ENCODE measurements at places on chromosomes 16 and 17.
A peak's percentile ranks its signal among the peaks of the same experiment; 100 is the strongest.

DNA sequence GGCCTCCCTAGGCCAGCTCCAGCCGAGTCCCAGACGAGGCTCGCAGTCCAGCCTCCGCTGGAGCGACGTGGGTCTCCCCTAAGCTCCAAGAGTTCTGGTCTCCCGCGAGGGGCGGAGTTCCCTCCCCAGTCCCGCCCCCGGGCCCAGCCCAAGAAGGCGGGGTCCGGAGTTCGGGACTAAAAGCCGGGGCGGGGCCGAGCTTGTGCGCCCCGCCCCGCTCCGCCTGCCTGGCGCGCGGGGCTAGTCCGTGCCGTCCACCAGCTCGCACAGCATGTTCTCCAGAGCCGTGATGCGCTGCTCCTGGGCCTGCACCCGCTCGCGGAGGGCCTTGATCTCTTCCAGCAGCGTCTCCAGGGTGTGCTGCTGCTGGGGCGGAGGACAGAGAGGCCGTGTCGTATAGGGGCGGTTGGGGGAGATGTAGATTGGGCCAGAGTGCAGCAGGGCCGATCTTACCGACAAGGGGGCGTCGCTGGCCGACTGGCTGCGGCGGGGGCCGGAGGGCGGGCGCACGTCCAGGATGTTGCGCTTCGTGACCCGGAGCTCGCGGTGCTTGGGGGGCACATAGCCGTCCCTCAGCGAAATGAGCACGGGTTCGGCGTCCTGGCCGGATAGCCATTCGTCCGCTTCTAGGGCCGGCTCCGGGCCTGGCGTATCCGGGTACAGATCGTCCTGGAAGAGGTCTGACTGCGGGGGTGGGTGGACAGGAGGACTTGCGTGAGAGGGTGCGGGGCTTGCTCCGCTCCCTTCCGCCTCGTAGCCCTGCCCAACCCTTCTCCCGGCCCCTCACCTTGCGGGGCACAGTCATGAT, 7.0 kb downstream of the CORO6 start:
- peaks cover 8% of the 10 kb centered on the region for H3K27me3 ChIP-seq
- H3K36me3 ChIP-seq = no peaks in the 10 kb centered on the region
- H3K27ac ChIP-seq = no peak overlapping the region
- no peaks in the 10 kb centered on the region for H3K4me1 ChIP-seq

GRCh38 chr17:77140166-77140877, 447 bp upstream of the SEC14L1 start:
- H3K27me3 ChIP-seq = no peaks in the 10 kb centered on the region
- peak overlapping the region; percentile 82 for H3K27ac ChIP-seq
- H3K4me3 ChIP-seq = peak overlapping the region; percentile 51
- peak; percentile 99 for DNase-seq

GRCh38 chr16:2663553-2664546, 18.5 kb upstream of the KCTD5 start:
- no peaks in the 10 kb centered on the region for H3K36me3 ChIP-seq
- no peak for DNase-seq
- no peak overlapping the region for H3K4me3 ChIP-seq
- no peaks in the 10 kb centered on the region for H3K4me1 ChIP-seq

GRCh38 chr16:10150906-10151305, 31.3 kb downstream of the GRIN2A start:
- H3K4me1 ChIP-seq = no peaks in the 10 kb centered on the region
- H3K36me3 ChIP-seq = no peaks in the 10 kb centered on the region
- no peak overlapping the region for H3K4me3 ChIP-seq

DNA sequence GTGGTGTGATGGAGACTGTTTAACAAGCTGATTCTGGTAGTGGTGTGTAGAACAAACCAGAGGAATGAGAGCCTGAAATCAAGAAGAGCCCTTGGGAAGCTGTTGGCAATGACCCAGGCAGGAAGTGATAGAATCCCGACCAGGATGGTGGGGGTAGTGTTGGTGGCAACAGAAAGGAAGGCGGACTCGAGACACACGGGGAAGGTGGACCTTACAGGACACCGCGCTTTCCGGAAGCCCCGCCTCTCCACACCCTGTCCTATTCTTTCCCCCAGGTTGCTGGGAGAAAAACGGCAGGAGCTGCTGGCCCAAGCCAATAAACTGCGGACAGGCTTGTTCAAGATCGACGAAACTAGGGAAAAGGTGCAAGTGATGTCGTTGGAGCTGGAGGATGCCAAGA, 30.0 kb upstream of the KDM6B start:
- no peaks in the 10 kb centered on the region for H3K27me3 ChIP-seq
- H3K27ac ChIP-seq = no peak overlapping the region
- no peaks in the 10 kb centered on the region for H3K36me3 ChIP-seq
- H3K4me1 ChIP-seq = no peaks in the 10 kb centered on the region
- no peak overlapping the region for H3K4me3 ChIP-seq

- H3K4me3 ChIP-seq = peak within 1 kb of the TSS; percentile 80
- DNase-seq = peak; percentile 65
- H3K27ac ChIP-seq = no peak within 1 kb of the TSS
Observed at GRCh38 chr16:31108035-31108793, at the start of gene BCKDK. BCKDK (plus strand) TSS chr16:31108386; CDS start chr16:31109224, 838 bp downstream.

DNA sequence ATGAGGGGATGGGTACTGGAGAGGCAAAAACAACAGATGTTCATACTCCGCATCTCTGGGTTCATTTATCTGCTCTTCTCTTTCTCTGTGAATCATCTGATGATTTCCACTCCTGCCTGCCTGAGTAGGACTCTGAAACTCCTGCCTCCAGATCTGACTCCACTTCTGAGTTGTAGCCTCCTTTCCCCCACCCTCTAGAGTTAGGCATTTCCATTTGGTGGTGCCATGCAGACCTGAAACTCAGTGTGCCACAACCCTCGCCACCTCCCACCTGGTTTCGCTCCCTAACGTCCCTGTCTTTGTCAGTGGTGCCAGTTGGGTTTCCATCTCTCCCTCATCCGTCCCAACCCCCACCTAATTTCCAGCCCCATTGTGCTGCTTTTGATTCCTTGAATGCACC, 126.2 kb downstream of the PRKCB start:
- no peak overlapping the region for H3K27ac ChIP-seq
- no peaks in the 10 kb centered on the region for H3K36me3 ChIP-seq
- H3K4me3 ChIP-seq = no peak overlapping the region

DNA sequence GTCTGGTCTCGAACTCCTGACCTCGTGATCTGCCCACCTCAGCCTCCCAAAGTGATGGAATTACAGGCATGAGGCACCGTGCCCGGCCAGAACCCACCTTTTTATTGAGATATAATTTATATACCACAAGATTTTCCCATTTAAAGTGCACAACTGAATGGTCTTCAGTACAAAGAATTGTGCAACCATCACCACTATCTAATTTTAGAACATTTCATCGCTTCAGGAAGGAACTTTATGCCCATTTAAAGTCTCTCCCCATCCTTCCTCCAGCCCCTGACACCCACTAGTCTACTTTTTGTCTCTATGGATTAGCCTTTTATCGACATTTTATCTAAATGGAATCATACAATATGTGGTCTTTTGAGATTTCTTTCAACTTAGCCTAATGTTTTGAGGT, 25.4 kb upstream of the HELZ start:
- no peaks in the 10 kb centered on the region for H3K36me3 ChIP-seq
- no peak overlapping the region for H3K4me3 ChIP-seq
- H3K27me3 ChIP-seq = no peaks in the 10 kb centered on the region
- DNase-seq = no peak
- no peaks in the 10 kb centered on the region for H3K4me1 ChIP-seq

DNA sequence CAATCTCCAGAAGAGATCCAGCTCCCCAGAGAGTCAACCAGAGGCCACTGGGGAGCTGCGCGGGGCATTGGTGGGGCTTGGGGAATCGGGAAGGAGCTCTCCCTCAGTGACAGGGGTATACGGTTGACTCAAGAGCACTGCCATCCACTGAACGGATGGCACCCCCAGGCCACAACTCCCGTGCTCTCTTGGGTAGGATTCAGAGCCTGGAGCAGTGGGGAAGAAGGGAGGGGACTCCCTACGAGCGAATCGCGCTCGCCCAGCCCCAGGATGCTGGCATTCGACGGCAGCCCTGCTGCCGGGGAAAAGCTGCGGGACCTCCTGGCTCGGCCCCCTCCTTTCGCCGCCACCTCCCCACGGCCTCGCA, 473 bp upstream of the TPPP3 start:
- DNase-seq = peak; percentile 60
- peaks cover 1% of the 10 kb centered on the region for H3K4me1 ChIP-seq
- H3K4me3 ChIP-seq = no peak overlapping the region
- peaks cover 20% of the 10 kb centered on the region for H3K27me3 ChIP-seq
- H3K36me3 ChIP-seq = no peaks in the 10 kb centered on the region

DNA sequence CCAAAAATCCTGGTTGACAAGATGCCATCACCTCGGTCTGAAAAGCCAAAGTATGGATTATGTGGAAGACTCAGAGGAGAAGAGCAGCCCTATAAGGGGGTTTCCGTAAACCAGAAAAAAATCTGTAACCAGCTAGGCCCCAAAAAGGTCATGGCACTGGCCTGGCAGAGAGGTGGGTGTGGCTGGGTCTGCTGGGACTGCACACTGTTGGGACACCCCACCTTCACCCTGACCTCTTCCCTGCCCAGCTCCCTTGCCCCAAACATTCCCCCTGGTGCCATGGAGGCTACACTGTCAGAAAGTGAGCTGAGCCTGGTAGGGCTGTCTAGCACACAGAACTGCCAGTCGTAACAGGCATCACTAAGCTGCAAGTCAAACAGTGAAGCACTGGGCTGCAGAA, 6.5 kb downstream of the SLC47A2 start:
- no peaks in the 10 kb centered on the region for H3K4me1 ChIP-seq
- no peaks in the 10 kb centered on the region for H3K27me3 ChIP-seq
- H3K27ac ChIP-seq = no peak overlapping the region

- DNase-seq = no peak
- H3K4me3 ChIP-seq = no peak overlapping the region
- no peaks in the 10 kb centered on the region for H3K27me3 ChIP-seq
- H3K4me1 ChIP-seq = no peaks in the 10 kb centered on the region
Observed at GRCh38 chr17:43219001-43219400, 7.3 kb downstream of the TMEM106A start.

GRCh38 chr16:64872101-64872500, 249.8 kb downstream of the CDH11 start:
- no peaks in the 10 kb centered on the region for H3K36me3 ChIP-seq
- no peak overlapping the region for H3K4me3 ChIP-seq
- DNase-seq = no peak
- no peaks in the 10 kb centered on the region for H3K27me3 ChIP-seq
- no peaks in the 10 kb centered on the region for H3K4me1 ChIP-seq
- no peak overlapping the region for H3K27ac ChIP-seq

GRCh38 chr17:70871180-70871818, 702.0 kb downstream of the KCNJ2 start:
- no peaks in the 10 kb centered on the region for H3K27me3 ChIP-seq
- peak; percentile 17 for DNase-seq
- no peaks in the 10 kb centered on the region for H3K4me1 ChIP-seq
- H3K4me3 ChIP-seq = no peak overlapping the region

- no peak overlapping the region for H3K27ac ChIP-seq
- no peaks in the 10 kb centered on the region for H3K4me1 ChIP-seq
- no peaks in the 10 kb centered on the region for H3K36me3 ChIP-seq
- no peak overlapping the region for H3K4me3 ChIP-seq
- no peaks in the 10 kb centered on the region for H3K27me3 ChIP-seq
Observed at GRCh38 chr16:27098366-27099049, 31.8 kb downstream of the C16orf82 start.

GRCh38 chr16:57795431-57795878, 6.8 kb downstream of the KIFC3 start:
- H3K36me3 ChIP-seq = peaks cover 3% of the 10 kb centered on the region
- no peaks in the 10 kb centered on the region for H3K27me3 ChIP-seq
- DNase-seq = peak; percentile 90
- H3K4me1 ChIP-seq = peaks cover 28% of the 10 kb centered on the region
- H3K27ac ChIP-seq = no peak overlapping the region

GRCh38 chr16:4239020-4239419, 2.9 kb downstream of the SRL start:
- H3K4me3 ChIP-seq = no peak overlapping the region
- no peak for DNase-seq
- no peaks in the 10 kb centered on the region for H3K4me1 ChIP-seq
- H3K36me3 ChIP-seq = no peaks in the 10 kb centered on the region
- no peaks in the 10 kb centered on the region for H3K27me3 ChIP-seq
- no peak overlapping the region for H3K27ac ChIP-seq

DNA sequence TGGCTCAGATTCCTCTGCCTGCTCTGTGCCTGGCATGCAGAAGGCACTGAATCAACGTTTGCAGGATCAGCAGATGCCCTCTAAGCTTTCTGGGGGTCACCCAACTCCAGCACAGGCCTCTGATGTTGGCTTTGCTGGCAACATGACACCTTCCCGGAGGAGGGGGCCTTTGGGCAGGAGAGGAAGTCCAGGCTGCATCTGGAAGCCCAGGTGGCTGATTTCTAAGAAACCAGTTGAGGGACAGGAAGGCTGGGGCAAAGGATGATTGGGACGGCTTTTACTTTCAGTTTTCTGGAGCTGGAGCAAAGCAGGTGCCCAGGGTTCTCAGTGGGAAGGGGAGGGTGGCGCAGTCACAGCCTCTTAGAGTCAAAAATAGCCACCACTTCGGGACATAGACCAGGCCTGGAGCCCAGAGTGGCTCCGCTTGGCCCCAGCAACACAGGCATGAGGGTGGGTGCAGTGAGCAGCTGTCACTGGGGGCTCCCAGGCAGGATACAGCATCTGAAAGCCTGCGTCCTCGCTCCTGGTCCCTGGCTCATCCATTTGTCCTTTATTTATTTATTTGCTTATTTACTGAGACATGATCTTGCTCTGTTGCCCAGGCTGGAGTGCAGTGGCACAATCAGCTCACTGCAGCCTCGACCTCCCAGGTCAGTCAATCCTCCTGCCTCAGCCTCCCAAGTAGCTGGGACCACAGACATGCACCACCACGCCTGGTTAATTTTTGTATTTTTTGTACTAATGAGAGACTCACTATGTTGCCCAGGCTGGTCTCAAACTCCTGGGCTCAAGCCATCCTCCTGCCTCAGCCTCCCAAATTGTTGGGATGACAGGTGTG, 15.1 kb downstream of the SOCS1 start:
- no peak for DNase-seq
- H3K27me3 ChIP-seq = no peaks in the 10 kb centered on the region
- H3K4me3 ChIP-seq = no peak overlapping the region

GRCh38 chr16:17457513-17457912, 13.2 kb downstream of the XYLT1 start:
- peaks cover 12% of the 10 kb centered on the region for H3K4me1 ChIP-seq
- H3K27me3 ChIP-seq = no peaks in the 10 kb centered on the region
- H3K4me3 ChIP-seq = no peak overlapping the region

GRCh38 chr16:4053301-4053845, 62.9 kb downstream of the ADCY9 start:
- no peak overlapping the region for H3K4me3 ChIP-seq
- H3K4me1 ChIP-seq = no peaks in the 10 kb centered on the region
- H3K27ac ChIP-seq = no peak overlapping the region
- DNase-seq = no peak

Data from mesendoderm (in vitro differentiated cells).